ENCODE measurements at places on chromosomes 3 and 15.
A peak's percentile ranks its signal among the peaks of the same experiment; 100 is the strongest.

DNA sequence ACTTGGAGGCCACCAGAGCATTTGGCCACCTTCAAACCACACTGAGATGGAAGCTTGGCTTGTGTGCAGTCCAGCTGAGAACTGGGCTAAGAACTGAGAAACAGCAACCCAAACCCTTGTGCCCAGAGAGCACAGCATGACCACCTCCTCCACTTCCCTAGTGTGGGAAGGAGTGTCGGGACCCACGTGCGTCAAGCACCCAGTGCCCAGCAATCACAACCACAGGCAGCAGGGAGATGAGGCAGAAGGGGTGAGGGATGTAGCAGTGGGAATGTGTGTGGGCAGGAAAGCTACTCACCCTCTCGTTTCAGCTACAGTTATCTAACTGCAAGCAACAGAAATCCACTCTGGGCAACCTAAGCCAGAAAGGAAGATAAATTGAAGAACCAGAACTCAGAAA lies 25.0 kb upstream of the RFTN1 start:
- DNase-seq = no peak

DNA sequence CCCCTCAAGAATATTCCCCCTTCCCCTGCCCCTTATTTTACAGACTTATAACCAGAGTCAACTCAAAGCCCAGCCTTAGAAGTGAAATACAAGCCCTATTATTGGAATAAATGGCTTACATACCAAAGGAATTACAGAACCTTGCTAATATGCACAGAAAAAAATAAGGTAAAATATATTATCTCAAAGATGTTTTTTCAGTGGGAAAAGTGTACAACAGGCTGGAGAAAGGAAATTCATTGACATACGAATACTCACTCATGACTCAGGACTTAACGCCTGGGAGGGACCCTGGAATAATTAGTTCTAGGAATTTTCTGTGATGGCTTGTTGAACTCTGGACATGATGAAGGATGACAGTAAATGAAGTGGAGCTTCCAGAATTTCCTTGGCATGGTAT lies 27.0 kb downstream of the ARL14 start:
- DNase-seq = no peak

- no peak for DNase-seq
These were observed 762.2 kb upstream of the ALCAM start for GRCh38 chr3:104604326-104605010.

GRCh38 chr3:107884719-107885460 lies 205.9 kb downstream of the CD47 start:
- no peak for DNase-seq

GRCh38 chr3:176595307-176595706 lies 602.0 kb downstream of the TBL1XR1 start:
- DNase-seq = no peak

GRCh38 chr3:174216019-174216418 lies 643.1 kb upstream of the NAALADL2 start:
- DNase-seq = no peak

- no peak for DNase-seq
These were observed 54.7 kb upstream of the CNOT10 start for GRCh38 chr3:32630266-32630665.

- no peak for DNase-seq
These were observed 71.5 kb downstream of the GSK3B start for GRCh38 chr3:120022729-120023128.

GRCh38 chr3:64715211-64715982 lies 27.6 kb upstream of the ADAMTS9 start:
- DNase-seq = no peak

- no peak for DNase-seq
These were observed 260.2 kb downstream of the TIGIT start for GRCh38 chr3:114553949-114554593.

DNA sequence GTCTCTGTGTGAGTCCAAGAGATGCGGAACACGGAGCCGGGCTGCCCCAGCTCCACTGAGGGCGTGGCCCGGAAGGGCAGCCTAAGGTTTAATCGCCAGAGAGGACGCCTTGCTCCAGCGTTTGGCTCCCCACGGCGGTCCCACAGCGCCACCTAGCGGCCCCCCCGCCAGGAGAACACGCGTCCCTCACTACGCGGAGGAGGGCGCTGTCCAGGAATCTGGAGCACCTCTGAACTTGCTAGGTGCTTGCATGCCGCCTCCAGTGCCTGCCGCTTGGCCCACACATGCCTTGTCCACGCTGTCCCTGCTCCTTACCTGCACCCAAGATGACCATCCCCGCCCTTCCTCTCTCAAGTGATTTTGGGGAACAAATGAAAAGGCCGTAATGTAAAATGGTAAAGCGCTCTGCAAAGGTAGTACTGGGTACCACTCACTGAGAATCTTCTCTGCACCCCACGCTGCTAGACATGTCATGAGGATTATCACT lies 14.4 kb upstream of the MRPS22 start:
- DNase-seq = peak; percentile 83

GRCh38 chr3:71994203-71994602 lies 209.3 kb upstream of the PROK2 start:
- no peak for DNase-seq

GRCh38 chr15:75195766-75196241 lies 5.9 kb upstream of the C15orf39 start:
- DNase-seq = no peak

- no peak for DNase-seq
These were observed 3.6 kb downstream of the LRRC57 start for GRCh38 chr15:42544853-42545629.

DNA sequence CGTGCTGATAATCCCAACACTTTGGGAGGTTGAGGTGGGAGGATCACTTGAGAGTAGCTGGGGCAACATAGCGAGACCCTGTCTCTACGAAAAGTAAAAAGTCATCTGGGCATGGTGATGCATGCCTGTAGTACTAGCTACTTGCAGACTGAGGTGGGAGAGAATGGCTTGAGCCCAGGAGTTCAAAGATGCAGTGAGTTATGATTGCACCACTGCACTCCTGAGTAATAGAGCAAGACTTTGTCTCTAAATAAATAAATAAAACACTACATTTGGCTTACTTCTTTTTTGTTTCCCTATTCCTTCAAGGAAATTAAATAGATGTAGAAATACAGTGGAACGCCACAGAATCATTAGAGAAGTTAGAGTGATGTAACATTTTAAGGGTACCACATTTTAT lies 20.1 kb upstream of the LDHAL6B start:
- DNase-seq = no peak

DNA sequence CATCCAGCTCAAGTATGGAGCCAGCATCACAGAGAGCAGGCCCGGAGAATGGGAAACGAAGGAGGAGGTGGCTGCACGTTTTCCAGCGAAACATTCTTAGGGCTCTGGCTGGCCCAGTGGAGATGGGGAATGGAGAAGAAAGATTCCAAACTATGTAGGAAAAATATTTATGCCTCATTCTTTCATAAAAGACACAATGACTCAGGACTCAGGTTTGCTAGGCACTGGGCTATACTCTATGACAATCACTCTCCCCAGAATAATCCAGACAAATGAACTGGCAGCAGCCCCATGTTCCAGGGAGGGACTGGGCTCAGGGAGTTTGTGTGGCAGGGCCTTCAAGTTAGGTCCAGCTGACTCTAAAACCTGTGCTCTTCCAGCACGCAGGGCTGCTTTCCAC lies 110.8 kb upstream of the RAD18 start:
- no peak for DNase-seq

DNA sequence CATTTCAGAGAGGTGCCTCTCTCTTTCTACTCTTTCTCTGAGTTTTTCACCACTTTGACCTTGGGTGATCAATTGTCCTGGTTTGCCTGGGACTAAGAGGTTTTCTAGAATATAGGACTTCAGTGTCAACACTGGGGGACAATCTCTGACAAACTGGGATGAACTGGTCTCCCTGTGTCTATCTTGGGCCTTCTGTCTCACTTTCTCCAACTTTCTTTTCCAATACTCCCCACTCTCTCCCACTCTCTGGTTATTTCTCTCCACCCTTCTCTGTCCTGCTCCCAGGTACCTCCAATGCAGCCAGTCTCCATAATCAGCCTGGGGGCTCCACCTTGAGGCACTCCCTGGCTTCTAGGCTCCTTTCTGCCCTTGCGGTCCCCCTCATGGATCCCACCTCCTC lies 4.7 kb upstream of the ITGA11 start:
- DNase-seq = no peak

- DNase-seq = no peak
These were observed 50.0 kb downstream of the ROPN1B start for GRCh38 chr3:126018995-126019394.

GRCh38 chr15:78822514-78822913 lies 11.2 kb upstream of the ADAMTS7 start:
- DNase-seq = no peak

GRCh38 chr15:29822684-29823459 lies 604 bp upstream of the TJP1 start:
- DNase-seq = no peak

DNA sequence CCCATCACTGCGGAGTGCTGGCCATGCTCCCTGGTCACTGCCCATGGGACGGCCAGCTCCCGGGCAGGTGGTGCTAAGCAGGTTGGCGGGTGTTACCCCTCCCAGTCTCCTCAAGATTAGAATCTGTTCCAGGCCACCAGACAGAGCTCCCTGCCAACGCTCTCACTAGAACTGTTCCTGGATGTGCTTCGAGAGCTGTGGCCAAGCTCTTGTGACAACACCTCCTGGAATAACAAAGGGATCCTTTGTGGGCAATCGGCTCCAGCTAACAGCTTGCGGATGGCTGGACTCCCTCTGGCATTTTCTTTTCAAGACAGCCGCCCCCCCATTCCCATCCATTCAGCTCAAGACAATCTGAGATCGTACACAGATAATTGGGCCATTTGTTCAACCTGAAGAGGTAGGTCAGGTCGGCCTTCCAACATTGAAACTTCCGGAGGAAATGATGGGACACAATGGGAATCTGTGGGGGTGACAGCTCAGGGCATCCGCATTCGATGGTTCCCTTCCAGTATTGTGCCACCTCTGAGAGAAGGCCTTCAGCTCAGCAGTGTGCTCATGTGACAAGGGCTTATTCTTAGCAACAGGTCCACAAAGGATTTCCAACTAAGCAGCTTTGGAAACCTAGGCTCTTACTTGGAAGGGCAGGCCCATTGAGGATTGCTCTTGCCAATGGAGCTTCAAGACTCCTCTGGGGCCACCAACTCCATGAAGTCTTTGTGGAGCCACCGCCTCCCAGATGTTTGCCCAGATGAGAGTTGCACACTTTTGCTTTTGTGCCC lies 11.6 kb upstream of the EPHB3 start:
- no peak for DNase-seq

DNA sequence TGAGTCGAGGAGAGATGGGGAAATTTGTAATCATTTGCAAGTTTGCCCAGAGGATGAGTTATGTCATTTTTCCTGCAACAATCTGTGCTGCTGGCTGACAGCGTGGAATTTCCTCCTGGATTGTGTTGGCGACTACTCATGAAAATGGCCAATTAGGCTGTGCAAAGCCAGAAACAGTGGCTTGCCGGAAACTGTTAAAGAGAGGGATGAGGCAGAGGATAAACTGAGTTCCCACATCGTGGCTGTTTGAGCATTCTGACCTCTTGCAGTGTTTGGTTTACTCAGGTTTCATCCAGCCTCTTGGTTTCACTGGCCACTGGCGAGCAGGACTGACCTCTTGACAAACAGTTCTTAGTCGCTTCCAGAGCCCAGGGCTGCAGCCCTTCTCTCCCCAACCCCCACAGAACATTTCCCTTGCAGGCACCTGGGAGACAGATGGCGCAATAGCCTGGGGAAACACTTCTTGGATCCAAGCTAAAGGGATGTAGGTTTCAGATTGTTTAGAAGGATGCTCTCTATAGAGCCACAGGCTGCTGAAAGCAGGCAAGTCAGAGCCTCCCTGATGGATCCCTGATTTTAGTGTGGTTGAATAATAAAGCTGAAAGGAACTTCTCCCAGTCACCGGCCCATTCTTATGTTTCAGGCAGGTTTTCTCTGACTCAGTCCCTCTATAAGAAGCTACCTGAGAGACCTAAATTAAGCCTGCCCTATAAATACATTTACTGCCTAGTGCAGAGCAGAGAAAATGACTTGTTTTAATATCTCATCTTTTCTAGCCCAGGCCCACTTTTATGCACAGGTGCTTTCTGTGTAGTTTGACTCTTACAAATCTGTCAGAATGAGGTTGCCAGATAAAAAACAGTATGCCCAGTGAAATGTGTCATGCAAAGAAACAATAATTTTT lies 92.8 kb upstream of the UBE2E1 start:
- DNase-seq = no peak

DNA sequence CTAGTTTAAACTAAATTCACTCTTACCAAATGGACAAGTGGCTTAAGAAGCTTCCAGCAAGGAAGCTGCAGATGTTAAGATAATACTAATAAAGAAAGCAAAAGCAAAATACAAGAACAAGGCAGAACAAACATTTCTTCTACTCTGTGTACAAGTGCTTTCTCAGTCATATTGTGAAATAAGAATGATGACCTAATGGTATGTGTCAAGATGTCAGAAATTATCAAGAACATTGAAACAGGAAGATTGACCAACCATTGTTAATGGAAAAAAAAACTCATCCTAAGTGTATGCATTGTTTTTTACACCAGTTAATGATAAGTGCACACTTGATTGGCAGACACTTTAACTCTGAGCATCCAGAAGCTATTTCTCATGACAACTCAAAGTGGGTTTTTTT lies 65.4 kb upstream of the P2RY1 start:
- no peak for DNase-seq

GRCh38 chr15:29692527-29692926 lies 129.7 kb downstream of the TJP1 start:
- no peak for DNase-seq

DNA sequence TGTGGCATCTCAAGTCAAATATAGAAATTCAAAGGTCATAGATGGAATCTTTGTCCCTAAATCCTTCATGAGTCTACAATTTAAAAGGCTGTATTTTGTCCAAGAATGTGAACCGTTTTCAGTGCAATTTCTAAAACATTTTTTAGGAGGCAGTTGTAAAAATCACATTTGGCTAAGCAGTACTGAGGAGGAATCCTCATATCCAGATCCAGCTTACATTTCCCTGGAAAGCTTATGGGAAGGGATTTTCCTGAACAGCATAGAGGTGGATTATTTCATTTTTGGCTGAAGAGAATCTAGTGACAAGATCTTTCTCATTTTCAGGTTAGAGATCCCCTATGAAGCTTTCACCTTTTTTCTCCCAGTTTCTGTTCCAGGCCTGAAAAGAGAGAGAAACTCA lies 178.4 kb downstream of the POLR2M start:
- no peak for DNase-seq

GRCh38 chr3:20511863-20512505 lies 326.0 kb upstream of the SGO1 start:
- DNase-seq = no peak

- DNase-seq = no peak
These were observed 418.4 kb downstream of the PDCD6IP start for GRCh38 chr3:34216711-34217335.

DNA sequence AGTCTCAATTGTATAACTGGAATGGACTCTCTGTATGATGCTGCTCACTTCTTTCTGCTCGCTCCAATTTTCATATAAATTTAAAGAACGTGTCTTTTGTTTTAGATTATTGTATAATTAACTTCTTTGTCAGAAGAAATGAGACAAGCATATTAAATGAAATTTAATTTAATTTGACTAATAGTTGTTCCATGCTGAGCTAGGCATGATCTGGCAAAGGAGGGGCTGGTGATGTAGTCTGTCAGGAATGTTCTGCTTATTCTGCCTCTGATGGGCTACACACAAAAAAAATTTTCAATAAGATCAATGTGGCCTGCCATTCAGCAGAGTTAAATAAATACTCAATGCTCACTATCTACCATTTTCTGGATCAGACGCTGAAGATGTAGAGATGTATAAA lies 208.4 kb upstream of the CD96 start:
- no peak for DNase-seq

Data from stimulated activated naive CD4-positive, alpha-beta T cell treated with Interleukin-2 at 50 U/mL for 16 hours (primary cell).